ENCODE measurements at places on chromosomes 5 and 9.

DNA sequence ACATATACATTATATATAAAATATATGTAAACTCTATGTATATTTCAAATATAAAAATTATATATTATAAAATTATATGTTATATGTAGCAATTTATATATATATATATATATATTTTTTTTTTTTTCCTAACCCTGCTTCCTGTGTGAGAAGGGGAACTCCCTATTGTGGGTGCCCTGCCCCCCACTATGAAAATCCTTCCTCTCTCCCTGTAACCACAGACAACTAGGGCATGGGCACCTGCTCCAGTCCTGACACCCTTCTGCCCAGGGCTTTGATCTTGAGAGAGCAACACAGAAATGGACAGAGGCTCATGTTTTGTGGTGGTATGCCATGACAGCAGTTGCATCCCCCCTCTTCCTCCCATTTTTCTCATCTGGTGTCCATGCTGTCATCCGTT is 148.7 kb upstream of the IL12B start:
- DNase-seq: no peak

- no peak for DNase-seq
These were observed 6.5 kb downstream of the TBC1D2 start for GRCh38 chr9:98248737-98249474.

DNA sequence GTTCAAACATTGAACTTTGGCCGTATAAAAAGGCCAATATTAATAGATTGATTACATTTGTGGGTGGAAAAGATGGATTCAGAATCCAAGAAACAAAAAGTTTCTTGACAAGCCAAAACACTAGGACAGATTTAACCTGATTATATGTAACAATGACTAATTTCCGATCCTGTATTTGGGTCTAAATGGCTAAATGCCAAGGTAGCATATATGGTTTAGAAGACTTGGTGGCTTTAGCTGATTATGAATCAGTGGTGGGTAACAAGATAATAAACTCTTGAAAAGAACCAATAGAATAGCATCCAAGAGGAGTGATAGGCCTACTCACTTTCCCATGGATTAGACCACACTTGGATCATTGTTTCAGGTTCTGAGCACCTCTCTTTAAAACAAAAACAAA is 21.8 kb upstream of the ANP32B start:
- DNase-seq: no peak

DNA sequence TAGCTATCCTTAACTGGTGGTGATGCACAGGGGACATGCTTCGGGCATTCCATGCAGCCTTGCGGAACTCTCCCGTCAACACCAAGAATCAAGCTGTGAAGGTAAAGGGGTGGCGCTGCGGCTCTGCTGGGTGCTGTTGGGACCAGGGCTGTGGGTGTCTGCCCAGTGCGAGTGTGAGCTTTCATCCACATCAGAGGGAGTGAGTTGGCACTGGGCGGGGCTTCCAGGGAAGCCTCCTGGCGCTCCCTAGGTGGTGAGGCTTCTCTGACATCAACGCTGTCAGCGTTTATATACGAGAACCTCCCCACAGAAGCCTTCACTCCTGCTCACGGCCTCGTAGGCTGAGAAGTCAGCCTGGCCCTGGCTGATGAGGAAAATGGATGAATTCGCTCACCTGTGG is 11.7 kb downstream of the ARPC5L start:
- DNase-seq: no peak

DNA sequence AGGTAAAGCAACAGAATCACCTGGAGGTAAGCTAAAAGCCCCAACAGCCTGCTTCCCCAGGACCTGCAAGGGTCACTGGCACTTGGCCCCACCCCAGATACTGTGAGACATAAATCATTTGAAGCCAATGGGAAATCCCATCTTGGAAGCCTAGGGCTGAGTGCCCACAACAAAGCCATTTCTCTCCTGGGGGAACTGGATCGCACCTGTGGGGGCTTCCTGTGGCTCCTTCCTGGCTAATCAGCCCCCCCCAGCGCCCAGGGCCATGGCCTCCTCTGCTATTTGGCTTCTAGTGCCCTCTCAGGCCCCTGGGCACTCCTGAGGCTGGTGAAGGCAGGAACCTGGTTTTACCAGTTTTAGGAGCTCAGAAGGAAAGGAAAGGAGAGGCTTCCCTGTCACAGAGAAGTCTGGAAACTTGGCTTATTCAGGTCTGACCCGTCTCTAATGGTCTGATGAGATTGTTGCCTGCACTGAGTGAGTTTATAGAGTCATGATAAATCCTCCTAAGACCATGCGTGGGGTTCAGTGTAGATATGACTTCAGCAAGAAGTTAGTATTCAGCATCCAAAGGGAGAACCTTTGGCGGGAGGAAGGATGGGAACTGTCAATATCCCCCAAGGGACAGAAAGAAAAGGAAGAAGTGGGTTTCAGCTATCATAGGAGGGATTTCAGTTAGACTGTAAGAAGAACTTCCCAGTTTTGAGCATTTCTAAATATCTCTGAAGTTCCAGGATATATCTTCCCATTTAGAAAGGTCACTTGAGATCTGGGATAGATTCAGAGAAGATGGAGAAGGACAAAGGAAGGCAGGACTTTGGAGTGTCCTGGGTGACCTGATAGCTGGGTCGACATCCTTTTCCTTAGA is 1.2 kb downstream of the KCNMB1 start:
- DNase-seq: no peak

Measured in stimulated activated naive B cell treated with anti-CD40 and anti-IgM and Interleukin-4, amounts not matched to agents 10 μg/mL and 1 μg/mL and 100 μg/mL, for 72 hours (primary cell).